ENCODE measurements at places on chromosomes 2 and 18.

DNA sequence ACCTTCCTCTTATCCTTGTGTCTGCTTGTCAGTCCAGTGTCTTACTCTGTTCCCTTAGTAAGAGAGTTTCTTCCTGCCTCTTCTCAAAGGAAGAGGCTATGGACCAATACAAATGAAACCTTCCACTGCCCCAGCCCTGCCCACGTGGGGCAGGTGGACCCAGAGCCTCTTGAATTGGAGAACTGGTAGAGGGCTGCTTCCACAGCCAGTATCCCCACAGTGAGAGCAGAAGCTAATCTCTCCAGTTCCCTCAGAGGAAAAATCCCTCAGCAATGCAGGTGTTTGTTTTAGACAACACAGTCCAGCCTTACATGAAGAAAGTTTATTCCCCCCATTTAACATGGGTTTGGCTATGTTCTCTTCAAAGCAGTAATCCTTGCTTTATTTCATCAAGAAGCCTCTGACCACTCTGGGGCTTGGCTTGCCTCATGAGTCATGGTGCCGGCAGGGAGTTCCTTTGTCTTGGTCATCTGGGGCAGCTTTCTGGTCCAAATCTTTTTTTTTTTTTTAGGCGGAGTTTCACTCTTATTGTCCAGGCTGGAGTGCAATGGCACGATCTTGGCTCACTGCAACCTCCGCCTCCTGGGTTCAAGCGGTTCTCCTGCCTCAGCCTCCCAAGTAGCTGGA lies 6.5 kb upstream of the CYBRD1 start:
- no peak for DNase-seq

- DNase-seq = no peak
These were observed 500 bp downstream of the LOXHD1 start for GRCh38 chr18:46656326-46657114.

DNA sequence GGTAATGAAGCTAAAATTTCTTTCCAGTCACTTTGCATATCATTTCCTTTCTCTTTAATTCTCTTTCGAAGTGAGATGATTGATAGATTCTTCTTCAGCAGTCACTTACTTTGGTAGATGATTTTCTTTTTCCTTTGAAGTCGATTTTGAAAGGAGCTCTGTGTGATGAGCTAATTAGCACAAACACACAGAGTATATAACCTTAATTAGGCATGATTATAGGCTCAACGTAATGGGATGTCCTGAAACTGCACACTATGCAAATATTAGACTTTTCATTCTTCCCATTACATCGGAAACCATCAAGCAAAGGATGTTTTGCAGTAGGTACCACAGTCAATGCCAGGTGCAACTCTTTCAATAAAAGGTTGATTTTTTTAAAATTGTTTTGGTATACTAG lies 6.4 kb upstream of the CTLA4 start:
- DNase-seq = no peak

DNA sequence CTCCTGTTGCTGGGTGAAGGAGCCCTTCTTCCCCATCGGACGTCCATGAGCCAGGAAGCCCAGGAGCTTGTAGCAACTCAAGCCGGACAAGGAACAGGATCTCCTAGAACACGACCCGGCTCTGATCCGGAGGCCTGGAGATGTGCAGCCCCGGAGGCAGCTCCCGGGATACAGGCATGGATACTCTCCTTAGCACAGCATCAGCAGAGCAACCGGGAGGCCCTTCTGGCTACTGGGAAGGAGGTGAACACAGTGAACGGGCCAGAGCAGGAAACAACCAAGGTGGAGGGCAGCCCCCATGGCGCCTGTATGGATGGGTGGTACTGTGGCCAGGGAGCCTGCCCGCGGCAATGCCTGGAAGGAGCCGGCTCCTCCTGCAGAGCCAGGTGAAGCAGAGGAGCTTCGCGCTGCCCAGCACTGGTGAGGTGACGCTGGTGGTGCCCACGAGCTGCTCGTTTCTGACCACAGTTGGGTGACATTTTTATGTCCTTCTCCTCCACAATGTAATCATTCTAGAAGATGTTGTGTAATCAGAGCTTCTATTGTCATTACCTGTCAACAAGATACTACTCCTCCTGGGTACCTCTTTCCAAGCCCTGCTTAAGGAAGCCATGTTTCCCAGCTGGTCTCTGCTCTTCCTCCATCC lies 94.3 kb downstream of the TWIST2 start:
- DNase-seq = no peak

- no peak for DNase-seq
These were observed 31.3 kb downstream of the CD226 start for GRCh38 chr18:69916412-69916811.

DNA sequence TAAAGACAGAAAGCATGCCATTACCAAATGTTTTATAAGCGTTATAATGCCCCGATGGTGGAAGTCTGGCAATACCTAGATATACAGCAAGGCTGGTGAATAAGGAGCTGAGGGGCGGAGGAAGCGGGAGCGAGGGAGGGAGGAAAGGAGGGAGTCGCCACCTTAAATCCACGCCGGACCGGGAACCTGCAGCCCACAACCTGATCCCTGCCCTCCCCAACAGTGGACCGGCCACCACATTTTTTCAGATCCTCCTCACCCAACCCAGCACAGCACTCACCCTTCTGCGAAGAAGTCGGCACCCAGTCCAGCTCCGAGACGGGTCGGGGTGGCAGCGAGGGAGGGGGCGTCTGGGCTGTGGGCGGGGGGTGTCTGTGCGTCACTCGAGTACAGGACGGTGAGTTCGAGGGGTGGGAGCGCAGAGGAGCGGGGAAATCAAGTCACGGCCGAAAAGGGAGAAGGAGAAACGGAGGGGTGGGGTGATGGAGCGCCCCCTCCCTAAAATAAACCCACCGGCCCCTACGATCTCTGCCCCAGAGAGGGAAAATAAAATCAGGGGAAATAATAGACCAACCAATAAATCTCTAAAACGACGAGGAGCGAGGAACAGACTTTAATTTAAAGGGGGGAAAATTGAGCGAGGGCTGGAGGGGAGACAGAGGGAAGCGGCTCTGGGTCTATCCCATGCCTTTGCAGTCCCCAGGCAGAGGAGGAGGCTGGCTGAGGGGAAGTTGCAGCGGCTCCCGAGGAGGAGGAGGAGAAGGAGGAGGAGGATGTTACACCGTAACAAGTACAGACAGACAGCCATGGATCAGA lies 96.5 kb upstream of the SERTAD2 start:
- DNase-seq = no peak

DNA sequence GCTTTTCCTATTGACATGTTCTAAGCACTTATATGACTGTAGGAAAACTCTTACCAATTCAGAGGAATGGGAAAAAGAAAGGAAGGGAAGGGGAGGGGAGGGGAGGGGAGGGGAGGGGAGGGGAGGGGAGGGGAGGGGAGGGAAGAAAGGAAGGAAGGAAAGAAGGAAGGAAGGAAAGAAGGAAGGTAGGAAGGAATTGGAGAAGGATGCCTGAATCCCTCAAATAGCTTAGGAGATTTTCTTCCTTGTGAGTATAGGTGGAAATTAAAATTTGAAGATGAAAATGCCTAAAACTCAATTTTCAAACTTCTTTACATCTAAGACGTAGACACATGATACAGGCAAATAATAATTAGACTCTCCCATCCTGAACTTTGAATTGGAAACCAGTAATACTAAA lies 463.1 kb downstream of the SATB2 start:
- DNase-seq = no peak

GRCh38 chr2:108938077-108938710 lies 50.8 kb downstream of the EDAR start:
- DNase-seq = no peak

DNA sequence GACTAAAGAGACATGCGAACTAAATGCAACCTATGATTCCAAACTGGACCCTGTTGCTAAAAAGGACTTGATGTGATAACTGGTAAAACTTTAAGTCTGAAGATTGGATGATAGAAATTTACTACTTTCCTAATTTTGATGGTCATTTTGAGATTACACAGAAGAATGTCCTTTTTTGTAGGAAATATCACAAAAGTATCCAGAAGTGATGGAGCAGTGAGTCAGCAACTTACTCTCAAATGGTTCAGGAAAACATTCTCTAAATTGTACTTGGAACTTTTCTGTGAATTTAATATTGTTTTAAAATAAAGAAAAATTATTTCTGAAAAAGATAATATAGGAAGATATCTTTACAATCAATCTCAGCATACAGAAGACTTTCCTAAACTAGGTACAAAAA lies 19.9 kb downstream of the MBOAT2 start:
- no peak for DNase-seq

DNA sequence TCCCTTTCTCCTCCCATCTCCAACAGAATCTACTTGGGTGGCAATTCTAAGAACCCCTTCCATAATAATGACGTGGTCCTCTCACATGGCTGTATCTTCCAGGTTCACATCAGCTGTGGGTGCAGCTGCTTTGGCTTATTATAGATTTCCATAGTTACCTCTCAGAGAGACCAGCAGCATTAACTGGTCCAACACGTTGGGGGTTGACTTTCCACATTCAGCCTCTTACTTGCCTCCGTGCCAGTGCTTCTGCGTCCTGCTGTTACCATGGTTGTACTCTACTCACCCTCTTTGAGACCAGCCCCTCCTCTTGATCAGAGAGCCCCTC lies 570.7 kb downstream of the PLCL1 start:
- no peak for DNase-seq

GRCh38 chr18:61471942-61472341 lies 138.7 kb downstream of the CDH20 start:
- no peak for DNase-seq

- DNase-seq = no peak
These were observed 30.8 kb downstream of the TWSG1 start for GRCh38 chr18:9365406-9365805.
